Suprapubic skin (tissue), 4 donors: ENCODE measurements at places on chromosomes 7 and 10. TPM values are rescaled to one million over a fixed set of nuclear protein-coding genes. Genes with fewer than 3 reads are reported as not detected.

DNA sequence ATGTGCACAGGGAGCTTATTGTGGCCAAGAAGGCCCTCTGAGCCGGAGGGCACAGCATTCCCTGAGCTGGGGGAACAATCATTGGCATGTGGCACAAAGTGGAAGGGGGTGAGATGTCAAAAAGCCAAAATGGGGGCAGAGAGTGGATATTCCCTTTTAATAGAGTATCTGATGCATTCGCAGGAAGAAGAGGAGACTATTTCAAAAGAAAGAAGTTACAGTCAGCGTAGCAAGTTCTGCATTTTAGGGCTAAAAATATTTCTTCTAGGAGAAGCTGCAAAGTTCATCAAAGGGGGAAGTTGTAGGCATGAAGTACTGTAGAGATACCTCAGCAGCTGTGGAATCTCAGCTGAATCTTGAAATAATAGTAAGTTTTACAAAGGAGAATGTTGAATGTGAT, 136.0 kb upstream of the WDR11 start:
- no peaks in the 10 kb centered on the region for H3K4me1 ChIP-seq
- no peaks in the 10 kb centered on the region for H3K36me3 ChIP-seq
- DNase-seq = no peak
- H3K4me3 ChIP-seq = no peak overlapping the region

- DNase-seq = no peak
- no peak overlapping the region for H3K27ac ChIP-seq
- no peak overlapping the region for H3K4me3 ChIP-seq
- H3K4me1 ChIP-seq = peaks cover 65% of the 10 kb centered on the region
Measured at GRCh38 chr10:34727595-34728033, 87.5 kb downstream of the PARD3 start.

DNA sequence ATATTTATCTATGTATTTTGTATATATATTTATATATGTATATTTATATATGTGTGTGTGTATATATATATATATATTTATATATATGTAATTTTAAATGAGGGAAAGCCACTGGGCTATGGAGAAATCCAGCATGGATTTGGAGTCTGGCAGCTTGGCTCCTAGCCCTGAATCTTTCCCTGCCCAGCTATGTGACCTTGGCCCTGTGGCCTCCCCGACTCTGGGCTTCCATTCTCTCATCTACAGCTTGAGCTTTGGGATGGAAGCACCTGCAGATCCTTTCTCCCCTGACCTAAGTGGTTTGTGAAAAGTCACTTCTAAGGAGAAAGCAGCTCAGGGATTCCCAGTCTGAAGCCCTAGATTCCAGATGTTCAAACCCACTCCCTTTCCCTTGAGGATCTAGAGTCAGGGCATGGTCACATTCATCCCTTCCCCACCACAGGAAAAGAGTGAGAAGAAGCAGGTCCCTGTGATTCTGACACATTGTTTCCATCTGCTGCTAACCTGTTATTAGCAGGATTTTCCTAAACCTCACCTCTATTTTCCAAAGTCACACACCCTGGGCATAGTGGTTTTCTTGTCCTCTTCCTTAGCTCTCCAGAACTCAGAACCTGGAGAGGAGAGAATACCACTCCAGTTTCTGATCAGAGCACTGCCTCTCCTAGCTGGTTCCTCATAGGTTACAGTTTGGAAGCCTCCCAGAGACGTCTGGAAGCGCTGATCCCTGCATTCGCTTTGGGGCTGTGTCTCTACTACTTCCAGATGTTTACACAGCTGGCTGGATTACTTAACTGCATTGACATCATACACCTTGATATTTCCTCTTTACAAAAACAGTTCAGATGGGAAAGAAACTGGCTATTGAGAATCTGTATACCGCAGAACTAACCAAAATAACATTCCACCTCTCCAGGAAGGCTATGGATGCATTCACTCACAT, 327.5 kb upstream of the ZMIZ1 start:
- H3K27ac ChIP-seq = no peak overlapping the region
- H3K4me1 ChIP-seq = peaks cover 37% of the 10 kb centered on the region
- DNase-seq = no peak
- no peaks in the 10 kb centered on the region for H3K27me3 ChIP-seq
- H3K4me3 ChIP-seq = no peak overlapping the region

- H3K27ac ChIP-seq = no peak overlapping the region
- DNase-seq = no peak
- H3K4me3 ChIP-seq = no peak overlapping the region
- no peaks in the 10 kb centered on the region for H3K4me1 ChIP-seq
Measured at GRCh38 chr7:55523366-55523765, 48.9 kb downstream of the VOPP1 start.

GRCh38 chr7:55130395-55131141, 111.8 kb downstream of the EGFR start:
- H3K36me3 ChIP-seq = no peaks in the 10 kb centered on the region
- H3K4me1 ChIP-seq = peaks cover 90% of the 10 kb centered on the region
- H3K27ac ChIP-seq = peak overlapping the region; percentile 91
- H3K4me3 ChIP-seq = no peak overlapping the region
- DNase-seq = no peak

DNA sequence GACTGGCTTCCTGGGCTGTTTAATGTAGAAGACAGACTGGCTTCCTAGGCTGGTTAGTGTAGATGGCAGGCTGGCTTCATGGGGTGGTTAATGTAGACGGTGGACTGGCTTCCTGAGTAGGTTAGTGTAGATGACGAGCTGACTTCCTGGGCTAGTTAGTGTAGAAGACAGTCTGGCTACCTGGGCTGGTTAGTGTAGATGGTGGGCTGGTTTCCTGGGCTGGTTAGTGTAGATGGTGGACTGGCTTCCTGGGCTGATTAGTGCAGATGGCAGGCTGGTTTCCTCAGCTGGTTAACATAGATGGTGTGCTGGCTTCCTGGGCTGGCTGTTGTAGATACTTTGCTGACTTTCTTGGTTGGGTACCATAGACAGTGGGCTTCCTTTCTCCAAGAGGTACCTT, 122.9 kb upstream of the PPP2R2D start:
- H3K4me3 ChIP-seq = no peak overlapping the region
- no peaks in the 10 kb centered on the region for H3K4me1 ChIP-seq
- no peak for DNase-seq

GRCh38 chr7:2217716-2218443, 14.9 kb downstream of the MAD1L1 start:
- no peaks in the 10 kb centered on the region for H3K27me3 ChIP-seq
- H3K36me3 ChIP-seq = peaks cover 96% of the 10 kb centered on the region
- no peak overlapping the region for H3K4me3 ChIP-seq
- no peak overlapping the region for H3K27ac ChIP-seq
- no peaks in the 10 kb centered on the region for H3K4me1 ChIP-seq
- no peak for DNase-seq

DNA sequence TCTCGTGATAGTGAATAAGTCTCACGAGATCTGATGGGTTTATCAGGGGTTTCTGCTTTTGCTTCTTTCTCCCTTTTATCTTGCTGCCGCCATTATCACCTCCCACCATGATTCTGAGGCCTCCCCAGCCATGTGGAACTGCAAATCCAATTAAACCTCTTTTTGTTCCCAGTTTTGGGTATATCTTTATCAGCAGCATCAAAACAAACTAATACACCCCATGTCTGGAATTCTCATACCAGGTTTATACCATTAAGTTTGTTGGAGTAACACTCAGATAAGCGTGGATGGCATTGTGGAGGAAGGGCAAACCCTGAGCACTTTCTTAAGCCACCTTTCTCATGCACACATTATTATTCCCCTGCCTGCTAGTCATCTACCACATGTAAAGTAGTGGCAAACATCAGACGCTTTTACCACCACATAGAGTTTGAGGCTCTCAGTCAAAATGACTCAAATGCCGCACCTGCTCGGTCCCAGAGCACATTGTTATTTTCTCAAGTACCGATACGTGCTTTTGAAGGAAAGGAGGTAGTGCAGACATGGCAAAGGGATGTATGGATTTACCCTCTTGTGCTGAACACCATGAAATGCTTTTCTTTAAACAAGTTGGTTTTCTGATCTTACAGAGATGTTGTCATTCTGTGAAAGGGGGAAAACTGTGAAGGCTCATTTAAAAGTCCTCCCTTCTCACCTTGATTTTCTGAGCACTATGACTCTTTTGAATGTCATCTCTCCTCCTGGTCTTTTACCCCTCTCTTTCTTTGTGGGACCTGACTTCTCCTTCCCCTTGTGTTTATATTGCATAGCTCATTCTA, 429.7 kb downstream of the EXOC4 start:
- no peak overlapping the region for H3K4me3 ChIP-seq
- no peak overlapping the region for H3K27ac ChIP-seq
- DNase-seq = no peak
- no peaks in the 10 kb centered on the region for H3K27me3 ChIP-seq
- no peaks in the 10 kb centered on the region for H3K36me3 ChIP-seq

- H3K27me3 ChIP-seq = no peaks in the 10 kb centered on the region
Measured at GRCh38 chr10:127276794-127277462, 80.5 kb upstream of the INSYN2A start.

LRIT1 gene
- total RNA-seq = not detected

MMRN2 gene
- total RNA-seq = 77.6 TPM

LIPN gene
- 25.8 TPM for total RNA-seq

OR2F1 gene
- total RNA-seq = not detected

ALKBH4 gene
- total RNA-seq = 41.1 TPM
